ENCODE measurements at places on chromosomes 16 and 17.

GRCh38 chr17:30476726-30477082, 504 bp upstream of the GOSR1 start:
- DNase-seq = no peak

- DNase-seq = no peak
Measured at GRCh38 chr17:41691031-41691777, 2.5 kb downstream of the EIF1 start.

- no peak for DNase-seq
Measured at GRCh38 chr16:116015-116414, 22.5 kb downstream of the NPRL3 start.

DNA sequence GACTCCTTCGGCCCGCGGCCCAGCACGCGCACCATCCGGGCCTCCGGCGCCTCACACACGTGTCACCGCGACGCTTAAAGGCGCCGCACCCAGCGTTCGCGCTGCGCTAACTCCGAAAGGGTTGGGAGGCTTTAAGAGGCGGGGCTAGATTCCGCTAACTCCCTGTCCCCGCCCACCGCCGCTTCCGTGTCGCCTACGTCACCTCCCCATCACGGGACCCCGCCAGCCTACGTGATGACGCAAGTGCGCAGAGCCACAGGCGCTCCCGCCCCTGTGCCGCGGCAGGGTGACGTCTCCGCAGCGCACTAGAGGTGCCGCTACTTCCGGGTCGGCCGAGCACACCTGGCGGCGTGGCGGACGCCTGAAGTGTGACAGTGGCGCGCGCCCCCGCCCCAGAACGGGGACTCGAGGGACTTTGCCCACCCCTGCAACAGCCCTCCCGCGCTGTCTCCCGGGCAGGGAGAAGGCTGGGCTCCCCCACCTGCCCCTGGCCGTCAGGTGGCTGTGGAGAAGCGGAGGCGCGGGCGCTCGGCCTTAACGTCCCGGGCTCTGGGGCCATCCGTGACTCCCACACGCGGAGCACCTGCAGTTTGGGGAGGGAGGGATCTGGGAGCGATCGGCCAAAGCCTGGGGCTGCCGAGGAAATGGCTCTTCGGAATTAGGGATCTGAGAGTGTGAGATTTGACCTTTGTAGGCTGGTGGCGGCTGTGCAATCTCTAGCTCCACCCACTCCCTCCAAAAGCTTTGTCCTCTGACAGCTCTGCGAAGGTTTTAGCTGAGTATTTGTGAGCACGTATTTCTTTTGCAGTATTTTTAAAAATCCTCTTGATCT, at the start of gene USP36:
TSS of gene USP36 (minus strand) at position 35 of the 832 bp plus-strand sequence. CDS start 4,451 bp downstream, outside the sequence.
- DNase-seq = peak; percentile 100

- DNase-seq = no peak
Measured at GRCh38 chr16:79434771-79435170, 165.8 kb downstream of the MAF start.

DNA sequence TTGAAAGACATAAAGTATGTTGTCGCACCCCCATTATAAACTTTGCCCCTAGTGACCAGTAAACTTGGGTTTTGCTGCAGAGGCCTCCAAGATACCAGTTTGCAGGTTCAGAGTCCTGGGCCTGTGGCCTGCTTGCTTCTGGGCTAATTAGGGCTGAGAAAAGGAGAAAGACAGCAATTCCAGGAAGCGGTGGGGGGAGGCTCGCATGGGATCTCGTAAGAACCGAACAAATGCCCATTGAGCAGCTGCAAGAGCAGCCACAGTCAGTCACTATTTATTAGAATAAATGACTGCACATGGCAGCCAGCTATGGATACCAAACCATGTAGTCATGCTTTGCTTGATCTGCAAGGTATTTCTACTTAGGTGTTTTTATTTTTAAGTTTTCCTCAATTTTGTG, 4.9 kb downstream of the SHISA9 start:
- no peak for DNase-seq

GRCh38 chr17:16584273-16584995, 15.4 kb upstream of the ZNF287 start:
- peak; percentile 96 for DNase-seq

DNA sequence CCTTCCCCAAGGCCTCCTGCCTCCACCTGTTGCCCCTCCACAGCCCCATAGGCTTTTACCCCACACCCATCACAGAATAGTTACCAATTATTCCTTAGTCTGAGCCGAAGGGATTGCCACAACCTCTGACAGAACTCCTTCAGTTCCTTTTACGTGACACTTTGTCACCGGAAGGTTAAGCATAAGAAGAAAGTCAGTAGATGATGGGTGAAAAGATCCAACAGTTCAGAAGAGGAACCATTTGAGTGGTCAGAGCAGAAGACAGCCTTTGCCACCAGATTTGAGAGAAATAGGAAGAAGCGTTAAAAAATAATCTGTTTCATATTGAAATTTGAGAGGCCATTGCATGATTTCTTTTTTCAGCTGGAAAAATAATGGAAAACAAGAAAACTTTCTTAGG, 1.2 kb downstream of the SRR start:
- no peak for DNase-seq

- no peak for DNase-seq
Measured at GRCh38 chr16:56861092-56861610, 3.9 kb upstream of the SLC12A3 start.

- DNase-seq = no peak
Measured at GRCh38 chr17:77839698-77840512, 118.6 kb upstream of the TNRC6C start.

DNA sequence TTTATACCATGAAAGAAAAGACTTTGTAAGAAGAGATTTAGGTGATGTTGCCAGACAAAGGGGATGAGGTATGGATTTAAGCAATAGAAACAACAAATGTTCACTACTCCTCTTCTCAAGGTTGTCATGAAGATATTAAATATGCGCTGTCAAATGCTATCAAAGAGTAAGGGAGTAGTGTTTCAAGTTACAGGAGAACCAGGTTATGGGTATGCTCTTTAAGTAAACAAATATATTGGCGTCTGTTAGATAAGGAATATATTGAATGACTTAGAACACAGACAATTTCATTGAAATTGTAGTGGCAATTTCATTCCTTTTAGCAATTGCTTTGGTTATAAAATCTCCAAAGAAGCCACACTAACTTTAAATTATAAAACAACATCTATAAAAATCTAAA, 229.0 kb downstream of the FTO start:
- DNase-seq = no peak

DNA sequence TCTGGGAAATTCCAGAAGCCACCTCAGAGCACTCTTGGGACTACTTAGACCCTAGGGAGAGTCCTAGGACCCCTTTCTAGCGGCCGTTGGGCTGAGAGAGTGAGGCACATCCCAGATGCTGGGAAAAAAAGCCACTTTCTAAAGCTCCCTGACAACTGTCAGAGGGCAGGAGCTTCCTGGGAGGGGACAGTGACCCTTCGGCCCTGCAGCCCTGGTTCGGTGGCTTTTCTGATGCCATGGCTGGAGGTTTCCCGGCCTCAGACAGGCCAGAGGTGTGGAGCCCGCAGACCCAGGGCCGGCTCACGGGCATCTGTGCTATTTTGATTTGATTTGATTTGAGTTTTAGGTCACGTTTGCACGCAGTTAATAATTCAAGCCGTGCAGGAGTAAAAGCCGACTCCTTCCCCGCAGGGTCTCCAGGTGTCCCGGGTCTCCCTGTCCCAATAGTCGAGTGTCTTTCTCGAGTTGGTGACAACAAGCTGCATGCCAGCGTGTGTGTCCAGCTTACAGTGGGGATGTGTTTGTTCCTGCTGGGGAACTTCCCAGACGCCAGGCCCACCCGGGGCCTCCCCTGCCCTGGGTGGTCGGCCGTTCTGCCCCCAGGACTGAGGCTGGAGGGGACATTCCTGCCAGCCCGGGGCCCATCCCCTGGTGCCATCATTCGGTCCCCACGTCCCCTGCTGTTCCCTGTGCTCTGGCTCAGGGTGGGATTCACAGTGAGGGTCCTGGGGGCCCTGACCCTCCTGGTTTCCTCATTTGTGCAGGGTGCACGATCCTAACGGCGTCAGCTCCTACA, 1.0 kb upstream of the CBFA2T3 start:
- no peak for DNase-seq

DNA sequence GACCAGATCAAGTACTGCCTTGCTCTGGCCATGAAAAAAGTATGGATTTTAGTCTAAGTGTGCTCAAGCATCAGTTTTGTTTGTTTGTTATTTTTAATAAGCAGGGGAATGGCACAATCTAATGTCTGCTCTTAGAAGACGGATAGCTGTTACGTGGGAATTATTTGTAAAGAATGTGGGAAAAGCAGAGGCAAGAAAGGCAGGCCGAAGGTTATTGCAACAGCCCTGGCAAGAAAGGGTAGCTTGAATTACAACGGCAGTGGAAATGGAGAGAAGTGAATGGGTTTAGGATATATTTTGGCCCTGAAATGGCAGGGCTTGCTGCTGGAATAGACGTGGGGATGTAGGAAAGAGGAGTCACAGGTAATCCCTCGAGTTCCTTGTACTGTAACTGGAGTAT, 987 bp upstream of the HASPIN start:
- DNase-seq = no peak

GRCh38 chr17:55086635-55087058, 118.1 kb downstream of the STXBP4 start:
- no peak for DNase-seq

DNA sequence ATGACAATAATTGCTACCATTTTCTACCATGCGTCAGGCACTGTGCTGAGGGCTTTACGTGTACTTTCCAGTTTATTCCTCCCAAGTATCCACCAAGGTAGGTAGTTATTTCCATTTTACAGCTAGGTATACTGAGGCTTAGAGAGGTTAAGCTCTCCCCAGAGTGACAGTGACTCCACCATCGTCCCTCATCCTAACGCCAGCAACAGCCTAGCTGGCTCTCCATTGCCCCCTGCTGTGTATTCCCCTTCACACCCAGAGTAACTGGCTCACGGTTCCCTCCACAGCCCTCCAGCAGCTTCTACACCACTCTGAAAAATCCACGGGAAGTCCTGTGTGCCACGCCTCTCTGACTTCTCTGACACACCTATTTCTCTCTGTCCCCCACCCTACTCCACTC, 7.1 kb upstream of the ASGR1 start:
- DNase-seq = no peak

Data from H9 (cell line).